ENCODE measurements at places on chromosomes 7 and 10.
A peak's percentile ranks its signal among the peaks of the same experiment; 100 is the strongest.

DNA sequence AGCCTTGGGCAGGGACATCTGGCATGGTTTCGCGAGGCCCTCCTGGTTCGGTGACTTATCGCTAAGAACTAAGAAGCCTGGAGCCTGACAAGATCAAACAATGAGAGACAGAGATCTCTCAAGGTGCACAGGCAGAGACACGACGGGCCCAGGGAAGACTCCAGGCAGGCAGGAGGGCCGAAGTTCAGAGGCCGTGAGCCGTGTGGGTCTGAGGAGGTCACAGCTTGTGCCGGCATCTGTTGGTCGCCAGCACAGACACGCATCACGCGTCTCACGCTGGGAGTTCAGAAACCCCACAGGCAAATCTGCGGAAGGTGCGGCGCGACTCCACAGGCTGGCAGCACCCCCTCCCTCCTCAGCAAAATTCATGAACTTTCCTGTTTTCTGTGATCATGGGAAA, 314.0 kb downstream of the DNAJB6 start:
- DNase-seq = no peak

- no peak for DNase-seq
These were observed 136.0 kb downstream of the CUL2 start for GRCh38 chr10:34954142-34954541.

DNA sequence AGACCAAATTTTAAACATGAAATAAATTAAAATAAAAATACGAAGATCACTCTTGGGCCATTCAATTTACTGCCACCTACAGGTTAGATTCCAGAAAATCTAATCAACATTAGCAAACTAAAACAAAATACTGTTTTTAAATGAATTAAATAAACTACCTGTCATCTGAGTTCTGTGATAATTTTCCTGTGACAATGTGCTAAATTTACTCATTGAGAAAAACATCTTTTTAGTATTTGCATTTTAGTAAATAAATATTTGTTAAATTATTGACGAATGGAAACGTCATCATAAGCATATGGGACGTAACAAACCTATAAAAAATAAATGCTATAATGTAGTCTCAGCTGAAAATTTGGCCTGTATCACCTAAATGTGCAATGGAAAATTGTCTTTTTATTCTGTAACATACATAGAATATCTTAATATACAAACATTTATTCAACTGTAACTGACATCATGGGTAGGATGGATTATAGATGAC, 72.1 kb downstream of the ITGB8 start:
- no peak for DNase-seq

DNA sequence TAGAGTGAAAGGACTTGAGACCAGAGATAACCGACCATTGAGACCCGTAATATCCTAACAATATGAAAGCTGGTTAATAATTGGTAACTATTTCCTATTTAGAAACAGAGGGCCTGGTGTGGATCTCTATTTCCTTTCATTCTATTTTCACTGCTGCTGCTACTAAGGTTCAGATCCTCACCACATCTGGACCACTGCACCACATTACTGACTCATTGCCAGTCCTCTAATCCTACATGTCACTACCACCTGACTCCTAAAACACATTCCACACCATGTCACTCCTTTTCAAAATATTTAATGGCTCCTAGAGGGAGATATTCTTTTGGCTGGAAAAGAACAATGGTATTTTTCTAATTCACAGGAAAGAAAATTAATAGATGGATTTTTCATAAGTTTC, 6.4 kb downstream of the USP54 start:
- no peak for DNase-seq

DNA sequence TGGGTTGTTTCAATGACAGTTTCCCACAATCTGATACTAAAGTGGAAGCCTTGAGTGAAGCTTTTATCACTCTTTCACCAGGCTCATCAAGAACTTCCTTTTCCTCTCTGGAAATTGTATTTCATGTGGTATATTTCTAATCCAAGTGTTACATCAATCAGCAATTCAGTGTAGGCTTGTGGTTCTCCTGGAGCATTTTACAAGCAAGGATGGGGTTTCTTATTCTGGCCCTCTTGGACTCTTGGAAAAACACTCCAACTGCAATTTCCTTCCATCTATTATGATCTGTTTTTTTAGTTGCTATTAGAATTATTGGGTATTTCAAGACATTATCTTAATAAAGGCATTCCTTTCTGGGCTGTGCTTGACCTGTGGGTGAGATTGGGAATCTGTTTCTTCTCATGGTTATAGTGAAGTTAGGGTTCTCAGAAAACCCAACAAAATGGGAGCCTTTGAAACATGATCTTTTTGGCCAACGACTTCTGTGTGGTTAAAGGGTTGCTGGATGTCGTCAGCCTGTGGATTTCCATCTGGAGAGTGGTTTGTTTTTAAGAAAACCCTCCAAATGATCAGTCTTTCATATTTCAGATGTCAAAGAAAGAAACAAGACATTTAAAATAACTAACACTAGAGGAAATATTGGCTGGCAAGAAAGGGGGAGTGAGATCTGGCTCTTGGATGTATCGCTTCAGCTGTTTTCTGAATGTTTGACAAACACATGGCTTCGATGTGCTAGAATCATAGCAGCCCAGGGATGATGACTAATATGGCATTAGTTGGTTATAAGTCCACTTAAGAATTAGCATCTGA, 540.2 kb downstream of the LRMDA start:
- DNase-seq = no peak

DNA sequence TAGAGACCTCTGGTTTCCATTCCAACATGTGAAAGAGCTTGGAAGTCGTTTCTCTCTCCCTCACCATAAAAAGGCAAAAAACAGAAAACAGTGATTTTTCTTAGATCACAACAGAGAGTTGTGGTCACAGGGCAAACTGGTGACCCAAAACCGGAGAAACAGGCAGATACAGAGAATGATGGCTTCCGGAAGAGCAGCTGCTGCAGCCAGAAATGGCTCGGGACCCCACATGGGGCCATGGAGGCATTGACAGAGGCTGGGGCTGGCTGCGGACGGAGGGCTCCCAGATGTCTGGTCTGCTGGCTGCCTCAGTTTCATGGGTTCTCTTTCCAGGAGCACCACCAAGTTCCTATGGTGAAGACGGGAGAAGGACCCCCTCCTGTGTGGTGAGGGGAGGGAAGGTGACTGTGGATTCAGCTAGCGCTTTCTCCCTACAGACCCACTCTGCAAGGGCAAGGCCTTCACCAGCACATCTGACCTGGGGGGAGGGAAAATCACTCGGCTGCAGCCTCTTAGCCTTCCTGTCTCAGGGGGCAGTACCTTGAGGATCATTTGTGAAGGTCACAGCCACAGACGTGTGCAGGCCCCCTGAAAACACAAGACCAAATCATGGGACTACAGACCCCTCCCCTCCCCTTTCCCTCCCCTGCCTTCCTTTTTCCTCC, 81.4 kb downstream of the WDR37 start:
- no peak for DNase-seq

GRCh38 chr7:76326646-76327233, 24.3 kb downstream of the HSPB1 start:
- DNase-seq = no peak

GRCh38 chr10:122854648-122855047, 9.0 kb upstream of the CUZD1 start:
- no peak for DNase-seq

- DNase-seq = no peak
These were observed 69.1 kb upstream of the CYP26C1 start for GRCh38 chr10:92991513-92991912.

GRCh38 chr7:12619461-12620069, 49.0 kb downstream of the SCIN start:
- DNase-seq = no peak

- no peak for DNase-seq
These were observed 37.3 kb downstream of the BNIP3 start for GRCh38 chr10:131944412-131944811.

DNA sequence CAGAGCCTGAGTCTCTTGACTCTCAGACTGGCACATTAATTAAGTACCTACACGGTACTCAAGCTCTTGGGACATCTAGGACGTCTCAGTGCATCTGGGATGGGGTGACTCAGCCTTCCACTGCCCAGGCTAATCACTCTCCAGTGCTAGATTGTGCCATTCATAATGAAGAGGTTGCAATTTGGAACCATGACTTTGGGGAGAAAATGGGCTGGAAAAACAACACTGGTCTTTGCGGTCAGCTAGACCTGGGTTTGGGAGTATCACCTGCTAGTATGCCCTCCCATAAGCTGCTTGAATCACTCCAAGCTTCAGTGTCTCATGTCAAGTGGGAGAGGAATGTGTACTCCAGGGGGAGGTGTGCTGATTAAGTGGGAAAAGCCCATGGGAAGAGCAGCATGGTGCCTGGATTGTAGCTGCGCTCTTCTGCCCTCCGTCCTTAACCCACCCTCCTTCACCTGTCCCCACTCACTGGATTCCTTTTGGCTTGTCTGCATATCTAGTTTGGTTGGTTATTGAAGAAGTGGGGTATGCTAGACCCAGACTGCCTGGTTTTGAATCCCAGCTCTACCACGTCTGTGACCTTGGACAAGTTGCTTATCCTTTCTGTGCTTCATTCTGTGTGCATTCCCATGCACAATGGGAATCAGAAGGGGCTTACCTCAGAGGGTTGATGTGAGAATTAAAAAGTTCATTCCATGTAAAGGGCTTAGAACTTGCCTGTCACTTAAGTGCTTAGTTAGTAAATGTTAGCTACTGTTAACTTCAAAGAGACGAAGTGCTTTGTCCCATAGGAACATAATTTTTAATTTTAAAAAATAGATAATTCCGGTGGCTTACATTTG, 3.8 kb downstream of the NFE2L3 start:
- no peak for DNase-seq

- DNase-seq = no peak
These were observed 35.9 kb downstream of the DENND2A start for GRCh38 chr7:140604760-140605159.

GRCh38 chr7:38066391-38066790, 111.7 kb upstream of the STARD3NL start:
- no peak for DNase-seq

DNA sequence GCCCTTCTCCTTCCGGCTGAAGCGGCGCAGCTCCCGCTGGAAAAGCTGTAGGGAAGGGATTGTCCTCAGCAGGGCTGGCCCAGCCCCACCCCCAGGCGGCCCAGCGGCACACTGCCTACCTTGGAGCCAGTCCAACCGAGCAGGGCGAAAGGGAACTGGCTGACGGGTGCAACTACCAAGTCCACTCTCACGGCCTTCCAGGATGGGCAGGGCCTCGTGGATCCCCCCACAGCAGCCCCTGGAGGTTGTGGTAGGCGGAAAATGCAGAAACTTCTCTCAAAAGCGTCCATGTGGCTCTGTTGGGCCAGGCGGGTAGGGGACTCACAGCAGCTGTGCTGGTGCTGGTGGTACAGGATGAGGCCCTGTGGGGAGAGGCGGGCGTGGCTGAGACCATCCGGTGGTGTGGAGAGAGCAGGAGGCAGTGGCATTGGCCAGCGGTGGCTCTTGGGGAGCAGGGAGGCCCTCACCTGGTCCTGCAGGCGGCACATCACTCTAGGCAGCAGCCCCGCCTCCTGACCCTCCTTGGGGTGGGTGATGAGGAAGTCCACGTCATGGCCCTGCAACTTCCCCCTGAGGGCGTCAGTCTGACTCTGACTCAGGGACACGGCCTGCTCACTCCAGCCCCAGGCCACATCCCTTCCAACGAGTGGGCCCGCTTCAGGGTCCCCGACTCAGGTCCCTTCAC, 8.4 kb upstream of the PGAM2 start:
- peak; percentile 81 for DNase-seq

DNA sequence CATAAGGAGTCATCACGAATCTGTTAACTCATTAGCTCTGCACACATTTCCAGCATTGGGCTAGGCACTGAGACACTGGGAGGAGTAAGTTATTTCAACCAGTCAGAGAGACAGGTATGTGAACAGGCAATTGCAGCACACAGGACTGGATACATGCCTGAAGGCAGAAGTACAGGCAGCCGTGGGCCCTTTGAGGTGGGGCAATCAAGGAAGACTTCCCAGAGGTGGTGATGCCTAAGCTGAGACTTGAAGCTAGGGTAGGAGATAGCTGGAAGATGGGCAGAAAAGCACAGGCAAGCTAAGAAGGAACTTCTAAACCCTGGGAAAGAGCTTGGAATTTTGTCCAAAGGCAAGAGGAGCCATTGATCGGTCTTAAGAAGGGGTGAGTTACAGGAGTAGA, 249.7 kb downstream of the EMX2 start:
- DNase-seq = no peak

DNA sequence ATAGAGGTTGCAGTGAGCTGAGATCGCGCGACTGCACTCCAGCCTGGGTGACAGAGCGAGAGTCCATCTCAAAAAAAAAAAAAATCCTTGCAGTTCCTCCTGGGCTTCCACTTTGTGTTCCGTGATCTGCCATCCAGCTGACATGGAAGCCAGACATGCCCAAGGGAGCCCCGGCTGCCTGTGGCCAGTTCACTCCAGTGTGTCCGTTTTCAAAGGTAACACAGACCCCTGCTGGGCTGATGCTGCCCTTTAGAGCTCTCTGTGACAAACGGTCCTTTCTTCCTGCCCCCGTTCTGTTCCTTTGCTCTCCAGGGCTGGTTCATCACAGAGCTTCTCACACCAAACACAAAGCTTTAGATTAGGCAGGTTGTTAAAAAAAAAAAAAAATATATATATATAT, 130.8 kb downstream of the CUL2 start:
- no peak for DNase-seq

DNA sequence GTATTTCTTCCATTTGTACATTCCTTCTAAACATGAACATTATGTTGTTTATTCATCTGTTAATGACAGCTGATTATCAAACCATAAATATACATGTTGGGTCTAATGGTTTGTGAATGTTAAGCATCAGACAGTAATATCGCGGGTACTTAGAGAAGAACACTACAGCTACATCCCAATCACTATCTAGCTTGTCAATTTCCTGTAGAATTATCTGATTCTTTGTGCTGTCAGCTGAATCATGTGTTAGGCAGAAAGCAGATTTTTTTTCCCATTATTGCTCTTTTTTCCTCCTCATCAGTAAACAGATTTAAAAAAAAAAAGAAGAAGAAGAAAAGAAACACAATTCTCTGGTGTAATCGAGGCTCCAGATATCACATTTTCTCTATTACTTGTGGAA, 183.6 kb upstream of the CTBP2 start:
- DNase-seq = no peak

- no peak for DNase-seq
These were observed 4.5 kb downstream of the CYP26C1 start for GRCh38 chr10:93064874-93065660.

- no peak for DNase-seq
These were observed 66.9 kb downstream of the BBS9 start for GRCh38 chr7:33196221-33196620.

GRCh38 chr7:32137059-32137458, 66.9 kb upstream of the PDE1C start:
- no peak for DNase-seq

GRCh38 chr7:126803060-126803665, 449.6 kb downstream of the GRM8 start:
- DNase-seq = peak; percentile 19

GRCh38 chr7:50276483-50276882, 28.0 kb upstream of the IKZF1 start:
- DNase-seq = no peak

DNA sequence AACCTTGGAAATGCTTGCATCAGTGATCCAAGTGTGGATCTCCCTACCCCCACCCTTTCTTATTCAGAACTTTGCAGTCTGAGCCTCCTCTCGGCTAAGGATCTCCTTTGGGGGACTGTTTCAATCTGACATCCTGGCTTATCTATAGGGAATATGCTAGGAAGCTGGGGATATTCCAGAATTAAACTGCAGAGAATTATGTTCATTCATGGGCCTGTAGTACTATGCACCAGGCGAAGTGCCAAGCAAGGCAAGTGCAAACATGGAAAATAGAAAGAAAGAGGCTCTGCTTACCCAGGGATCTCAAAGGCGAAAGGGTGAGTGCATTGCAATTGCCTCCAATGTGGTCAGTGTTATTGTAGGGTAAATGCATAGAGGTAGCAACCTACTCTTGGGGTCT, 96.5 kb downstream of the CACNB2 start:
- no peak for DNase-seq

- no peak for DNase-seq
These were observed 562.9 kb upstream of the TPK1 start for GRCh38 chr7:145398758-145399157.
